ENCODE measurements at places on chromosomes 3 and 15.

GRCh38 chr15:78872155-78872971 lies at the start of gene MORF4L1:
Gene MORF4L1, plus strand, starts transcription at chr15:78872890. Its CDS starts 128 bp downstream, at chr15:78873018.
- DNase-seq: peak; percentile 96

GRCh38 chr3:37154668-37155314 lies 19.6 kb downstream of the LRRFIP2 start:
- DNase-seq: no peak

DNA sequence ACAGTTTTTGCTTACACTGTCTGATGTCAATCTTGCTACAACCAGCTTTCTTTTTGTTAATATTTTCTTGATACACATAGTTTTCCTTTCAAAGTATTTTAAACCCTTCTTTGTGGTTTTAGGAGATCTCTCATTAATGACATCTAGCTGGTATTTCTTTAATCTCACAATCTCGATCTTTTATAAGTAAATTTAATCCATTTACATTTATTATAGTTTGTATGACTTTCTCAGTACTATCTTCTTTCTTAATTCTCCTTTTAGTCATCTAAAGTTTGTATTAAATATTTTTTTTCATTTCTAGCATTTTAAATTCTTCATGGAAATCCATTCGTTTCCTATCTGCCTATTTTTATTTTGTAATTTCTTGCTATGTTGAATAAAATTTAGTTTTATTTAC lies 55.4 kb downstream of the MRPL3 start:
- no peak for DNase-seq

- no peak for DNase-seq
These were observed 15.3 kb upstream of the TBC1D21 start for GRCh38 chr15:73858062-73858461.

GRCh38 chr15:89760303-89761008 lies 9.4 kb upstream of the MESP1 start:
- peak; percentile 86 for DNase-seq

GRCh38 chr3:24764236-24764915 lies 269.7 kb upstream of the THRB start:
- no peak for DNase-seq

GRCh38 chr3:104101736-104102135 lies 1265.0 kb upstream of the ALCAM start:
- DNase-seq: no peak

GRCh38 chr3:185653949-185654757 lies 68.1 kb downstream of the SENP2 start:
- no peak for DNase-seq

DNA sequence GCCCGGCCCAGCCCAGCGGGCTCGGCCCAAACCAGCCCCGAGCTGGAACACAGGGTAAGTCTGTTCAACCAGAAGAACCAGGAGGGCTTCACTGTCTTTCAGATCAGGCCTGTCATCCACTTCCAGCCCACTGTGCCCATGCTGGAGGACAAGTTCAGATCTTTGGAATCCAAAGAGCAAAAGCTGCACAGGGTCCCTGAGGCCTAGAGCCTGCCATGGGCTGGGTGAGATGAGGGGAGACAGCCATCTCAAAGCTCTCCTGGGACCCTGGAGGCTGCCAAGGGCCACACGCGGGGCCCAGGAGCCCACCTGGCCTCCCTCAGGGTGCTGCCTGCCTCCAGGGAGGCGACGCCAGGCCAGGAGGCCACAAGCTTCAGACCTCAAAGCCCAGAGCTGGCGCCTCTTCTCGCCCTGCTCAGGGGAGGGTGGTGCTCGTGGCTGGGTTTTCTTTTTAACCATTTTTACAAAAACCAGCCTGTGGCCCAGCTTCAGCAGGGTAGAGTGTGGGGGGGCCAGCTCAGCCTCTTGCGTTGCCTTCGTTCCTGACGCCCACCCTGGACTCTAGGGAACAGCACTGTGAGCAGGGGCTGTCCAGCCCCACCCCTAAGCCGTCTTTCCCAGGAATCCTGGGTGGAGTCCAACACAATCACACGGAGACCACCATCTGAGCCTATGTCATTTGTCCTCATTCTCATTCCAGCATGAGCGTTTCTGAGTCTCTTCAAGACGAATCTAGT lies 107.0 kb downstream of the ETFA start:
- no peak for DNase-seq

- DNase-seq: no peak
These were observed 185.7 kb upstream of the TOPAZ1 start for GRCh38 chr3:44055951-44056350.

GRCh38 chr3:176785171-176785570 lies 412.1 kb downstream of the TBL1XR1 start:
- no peak for DNase-seq

DNA sequence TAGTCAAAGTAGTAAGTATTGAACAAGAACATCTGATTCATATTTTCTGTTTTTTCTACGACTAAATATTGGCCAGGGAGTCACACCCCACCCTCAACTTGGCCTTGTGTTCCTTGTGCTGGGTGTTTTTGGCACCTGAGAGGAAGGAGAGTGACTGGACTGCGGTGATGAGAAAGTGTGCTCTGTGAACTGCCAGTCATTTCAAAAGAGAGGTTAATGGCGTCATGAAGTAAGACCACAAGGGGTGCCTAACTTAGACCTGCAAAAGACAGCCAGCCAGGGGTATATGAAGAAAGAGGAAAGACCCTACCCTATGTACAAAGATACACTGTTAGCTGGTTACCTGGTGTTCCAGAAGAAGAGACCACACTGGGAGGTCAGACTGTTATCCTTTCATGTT lies 58.4 kb upstream of the COL8A1 start:
- no peak for DNase-seq

DNA sequence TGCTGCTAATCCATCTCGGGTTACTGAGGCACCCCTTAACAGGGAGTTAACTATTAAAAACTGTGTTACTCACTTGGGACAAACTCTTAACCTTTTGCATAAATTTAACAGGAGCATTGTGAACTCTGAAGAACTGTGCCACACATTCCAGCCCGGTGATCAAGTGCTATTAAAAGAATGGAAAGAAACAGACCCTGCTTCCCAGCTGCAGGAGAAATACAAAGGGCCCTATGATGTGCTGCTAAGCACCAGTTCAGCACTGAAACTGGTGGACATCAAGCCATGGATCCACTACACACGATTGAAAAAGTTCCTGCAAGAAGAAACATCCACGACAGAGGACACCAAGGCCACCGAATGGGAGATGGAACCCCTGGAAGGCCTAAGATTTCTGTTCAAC lies 114.7 kb upstream of the PLCL2 start:
- no peak for DNase-seq

GRCh38 chr3:23659274-23659673 lies 146.5 kb upstream of the UBE2E1 start:
- DNase-seq: no peak

GRCh38 chr15:93035092-93035915 lies 53.7 kb downstream of the RGMA start:
- no peak for DNase-seq

- no peak for DNase-seq
These were observed 33.4 kb upstream of the XRN1 start for GRCh38 chr3:142481196-142481595.

DNA sequence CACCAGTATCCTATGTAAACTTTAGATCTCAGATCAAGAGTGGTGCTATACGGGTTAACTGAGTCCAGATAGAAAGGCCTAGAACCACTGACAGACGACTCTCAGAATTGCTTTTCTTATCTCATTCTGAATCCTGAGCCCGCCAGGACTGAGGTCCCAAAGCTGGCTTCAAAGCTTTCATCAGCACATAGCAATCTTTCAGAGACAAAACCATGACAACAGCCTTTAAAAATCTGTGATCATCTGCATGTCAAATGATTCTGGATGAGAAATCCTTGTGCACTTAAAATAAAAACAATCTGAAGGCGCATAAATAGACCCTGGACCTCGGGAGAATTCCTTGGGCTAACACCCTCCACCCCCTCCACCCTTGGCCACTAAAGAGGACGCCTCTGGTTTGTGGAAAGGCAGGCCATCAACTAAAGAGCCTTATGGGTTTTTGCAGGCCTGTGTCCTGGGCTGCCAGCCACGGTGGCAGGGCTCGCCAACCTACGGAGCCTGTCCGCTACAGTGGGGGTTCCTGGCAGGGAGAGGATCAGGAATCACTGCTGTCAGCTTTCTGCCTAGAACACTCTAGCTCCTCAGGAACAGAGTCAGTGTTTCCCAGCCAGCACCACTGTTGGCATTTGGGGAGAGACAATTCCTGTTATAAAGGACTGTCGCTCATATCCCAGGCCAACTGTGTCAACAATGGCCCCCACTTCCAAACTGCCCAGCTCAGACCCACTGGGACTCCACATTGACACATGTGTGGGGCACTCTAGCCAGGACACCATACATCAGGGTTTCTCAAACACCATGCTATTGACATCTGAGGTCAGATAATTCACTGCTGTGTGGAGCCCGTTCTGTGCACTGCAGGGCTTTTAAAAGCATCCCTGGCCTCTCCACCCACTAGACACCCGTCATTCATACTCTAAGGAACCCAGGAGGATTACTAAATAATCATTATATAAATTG lies 20.2 kb downstream of the TLE3 start:
- DNase-seq: no peak

DNA sequence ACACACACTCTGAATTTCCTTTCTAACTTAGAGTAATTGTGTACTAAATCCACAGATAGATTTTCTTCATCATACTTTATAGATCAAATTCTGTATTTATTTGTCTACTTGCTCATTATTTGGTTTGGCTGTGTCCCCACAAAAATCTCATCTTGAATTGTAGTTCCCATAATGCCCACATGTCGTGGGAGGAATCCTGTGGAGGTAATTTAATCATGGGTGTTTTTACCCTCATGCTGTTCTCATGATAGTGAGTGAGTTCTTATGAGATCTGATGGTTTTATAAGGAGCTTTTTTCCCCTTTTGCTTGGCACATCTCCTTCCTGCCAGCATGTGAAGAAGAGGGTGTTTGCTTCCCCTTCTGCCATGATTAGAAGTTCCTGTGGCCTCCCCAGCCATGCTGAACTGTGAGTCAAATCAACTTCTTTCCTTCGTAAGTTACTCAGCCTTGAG lies 198.3 kb upstream of the TGFBR2 start:
- no peak for DNase-seq

- DNase-seq: no peak
These were observed 38.4 kb downstream of the ITPR1 start for GRCh38 chr3:4531478-4532025.

DNA sequence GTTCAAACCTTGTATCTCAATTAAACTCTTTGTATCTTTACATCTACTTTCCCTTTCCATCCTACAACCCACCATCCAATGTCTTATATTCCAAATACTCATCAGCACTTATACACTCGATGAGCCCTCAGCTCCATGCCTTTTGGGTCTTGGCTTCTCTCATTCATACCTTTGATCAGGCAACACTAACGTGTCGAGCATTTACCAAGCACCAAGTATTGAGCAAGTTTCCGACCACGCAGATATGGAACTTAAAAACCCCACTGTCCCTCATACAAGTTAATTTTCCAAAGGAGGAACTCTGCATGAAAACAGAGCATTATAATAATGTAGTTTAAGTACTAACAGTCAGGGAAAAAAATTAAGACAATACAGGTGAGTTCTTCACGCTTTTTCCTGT lies 102.8 kb downstream of the IL1RAP start:
- no peak for DNase-seq

DNA sequence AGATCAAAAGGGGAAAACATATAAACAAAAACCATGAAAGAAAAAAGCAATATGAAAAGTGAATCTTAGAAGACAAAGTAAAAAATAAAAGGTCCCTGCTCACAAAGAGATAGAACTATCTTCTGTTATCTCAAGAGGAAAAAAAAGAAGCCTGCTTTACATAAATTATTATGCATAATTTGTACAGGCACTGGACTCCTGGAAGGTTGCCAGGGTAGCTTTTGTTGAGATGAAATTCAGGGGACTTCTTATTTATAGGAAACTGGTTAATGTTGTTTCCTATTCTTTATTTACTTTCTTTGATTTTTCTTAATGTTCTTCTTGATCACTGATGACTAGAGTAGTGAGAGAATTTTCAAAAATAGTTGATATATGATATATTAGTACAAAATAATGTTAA lies 66.9 kb downstream of the PPM1L start:
- DNase-seq: no peak

GRCh38 chr3:187334904-187335303 lies 33.3 kb upstream of the RTP4 start:
- DNase-seq: no peak

- DNase-seq: no peak
These were observed 33.7 kb upstream of the GPR171 start for GRCh38 chr3:151236736-151237135.

GRCh38 chr3:14392231-14392630 lies 10.2 kb upstream of the SLC6A6 start:
- peak; percentile 62 for DNase-seq

DNA sequence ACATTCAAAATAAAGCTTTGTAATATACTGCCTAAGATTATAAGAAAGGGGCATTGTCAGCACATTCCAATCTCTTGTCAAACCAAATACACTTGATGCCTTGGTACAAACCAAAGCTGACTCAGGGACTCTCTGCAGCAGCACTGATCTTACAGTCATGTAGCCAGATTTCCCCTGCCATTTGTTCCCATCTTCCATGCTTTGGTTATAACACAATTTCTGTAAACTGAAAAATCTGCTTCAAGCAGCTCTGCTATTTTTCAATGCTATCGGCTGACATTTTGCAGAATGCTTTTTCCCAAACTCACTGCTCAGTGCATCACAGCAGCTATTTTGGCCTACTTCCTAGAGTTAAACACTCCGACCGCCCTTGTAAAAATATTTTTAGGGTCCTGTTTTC lies 18.2 kb downstream of the PLOD2 start:
- peak; percentile 30 for DNase-seq

- DNase-seq: no peak
These were observed 50.7 kb downstream of the CLDN11 start for GRCh38 chr3:170469151-170470062.

- DNase-seq: no peak
These were observed 10.4 kb downstream of the PLA2G4E start for GRCh38 chr15:42010434-42010833.

- DNase-seq: no peak
These were observed 20.9 kb upstream of the FSTL1 start for GRCh38 chr3:120471643-120472042.

GRCh38 chr3:18258492-18258891 lies 166.6 kb downstream of the SATB1 start:
- no peak for DNase-seq

DNA sequence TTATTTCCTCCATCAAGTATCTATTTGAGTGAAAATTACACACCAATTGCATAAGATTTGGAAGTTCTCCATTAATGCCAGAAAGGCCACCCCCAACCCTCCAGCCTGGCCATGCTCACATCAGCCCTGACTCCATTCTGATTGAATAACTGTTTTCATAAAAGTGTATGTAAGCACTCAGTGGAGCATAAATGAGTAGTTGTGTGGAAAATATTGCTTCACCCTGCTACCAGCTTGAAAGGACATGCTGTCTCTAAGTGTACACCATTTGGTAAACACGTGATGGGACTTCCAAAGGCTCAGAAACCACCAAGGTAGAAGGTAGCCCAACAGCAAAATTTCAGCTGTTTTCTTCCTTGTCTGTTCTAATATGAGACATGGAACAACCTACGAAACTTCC lies 393.8 kb downstream of the ZNF385D start:
- no peak for DNase-seq

- DNase-seq: no peak
These were observed 21.4 kb downstream of the MB21D2 start for GRCh38 chr3:192896208-192896607.
